ENCODE measurements at places on chromosomes 7 and 10.
A peak's percentile ranks its signal among the peaks of the same experiment; 100 is the strongest.

GRCh38 chr7:131604841-131605279, 48.4 kb upstream of the PODXL start:
- peak; percentile 40 for DNase-seq

- DNase-seq, result no peak
Observed at GRCh38 chr10:102598243-102598642, 46.0 kb upstream of the TRIM8 start.

- DNase-seq, result no peak
Observed at GRCh38 chr10:130177250-130177649, 41.1 kb downstream of the GLRX3 start.

- peak; percentile 66 for DNase-seq
Observed at GRCh38 chr7:73734619-73735527, 3.7 kb downstream of the ABHD11 start.

- DNase-seq, result no peak
Observed at GRCh38 chr7:124801330-124801895, 35.8 kb upstream of the GPR37 start.

GRCh38 chr10:97718659-97719142, 5.2 kb downstream of the MARVELD1 start:
- no peak for DNase-seq

GRCh38 chr10:109727436-109727835, 195.9 kb downstream of the XPNPEP1 start:
- no peak for DNase-seq

DNA sequence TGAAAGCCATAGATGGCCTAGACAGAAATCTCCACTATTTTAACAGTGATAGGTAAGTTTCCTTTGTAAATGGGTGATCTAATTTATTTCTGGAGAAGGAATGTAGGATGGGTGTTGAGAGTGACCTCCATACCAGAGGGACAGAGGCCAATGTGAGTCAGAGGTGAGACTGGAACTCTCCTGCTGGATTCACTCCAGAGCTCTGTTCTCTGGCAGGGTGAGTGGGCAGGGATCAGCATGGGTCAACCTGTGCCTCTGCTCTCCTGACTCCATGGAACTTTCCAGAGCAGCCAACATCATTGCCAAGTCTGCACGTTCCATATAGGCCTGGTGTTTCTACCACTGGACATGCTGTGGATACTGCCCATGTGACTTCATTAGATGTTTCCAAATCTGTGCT, 11.4 kb downstream of the AKR1C3 start:
- DNase-seq, result no peak

DNA sequence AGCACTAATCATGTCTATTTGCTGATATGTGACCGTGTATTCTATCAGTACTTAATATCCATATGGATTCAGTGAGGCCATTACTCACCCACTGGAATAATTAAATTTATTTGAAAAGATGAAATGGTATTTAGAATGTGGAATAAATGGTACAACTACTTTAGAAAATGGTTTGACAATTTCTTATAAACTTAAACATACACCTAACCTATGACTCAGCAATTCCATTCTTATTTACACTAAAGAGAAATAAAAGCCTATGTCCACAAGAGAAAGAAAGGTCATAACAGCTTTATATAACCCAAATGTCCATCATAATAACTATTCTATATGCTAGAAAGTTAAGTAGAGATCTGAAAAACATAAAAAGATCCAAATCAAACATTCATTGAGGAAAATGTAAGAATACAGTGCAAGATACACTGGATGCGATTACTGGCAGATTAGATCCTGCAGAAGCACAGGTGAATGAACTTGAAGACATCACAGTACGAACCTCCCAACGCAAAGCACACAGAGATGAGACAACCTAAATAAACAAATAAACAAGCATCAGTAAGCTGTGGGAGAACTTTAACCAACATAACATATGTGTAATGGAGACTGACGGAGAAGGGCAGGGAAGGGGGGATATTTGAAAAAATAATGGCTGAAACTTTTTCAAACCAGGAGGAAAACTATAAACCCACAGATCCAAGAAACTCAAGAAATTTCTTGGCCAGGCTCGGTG, 51.9 kb downstream of the TNS3 start:
- no peak for DNase-seq

- DNase-seq, result no peak
Observed at GRCh38 chr7:134388336-134389019, 70.4 kb downstream of the AKR1B1 start.

GRCh38 chr10:105827133-105827532, 1186.0 kb downstream of the SORCS3 start:
- DNase-seq, result no peak

- peak; percentile 75 for DNase-seq
Observed at GRCh38 chr7:18013936-18014335, 13.7 kb downstream of the PRPS1L1 start.

GRCh38 chr10:24552346-24553016, 171.2 kb downstream of the ARHGAP21 start:
- DNase-seq, result no peak

GRCh38 chr7:150356265-150356897, 12.2 kb upstream of the REPIN1 start:
- DNase-seq, result no peak

DNA sequence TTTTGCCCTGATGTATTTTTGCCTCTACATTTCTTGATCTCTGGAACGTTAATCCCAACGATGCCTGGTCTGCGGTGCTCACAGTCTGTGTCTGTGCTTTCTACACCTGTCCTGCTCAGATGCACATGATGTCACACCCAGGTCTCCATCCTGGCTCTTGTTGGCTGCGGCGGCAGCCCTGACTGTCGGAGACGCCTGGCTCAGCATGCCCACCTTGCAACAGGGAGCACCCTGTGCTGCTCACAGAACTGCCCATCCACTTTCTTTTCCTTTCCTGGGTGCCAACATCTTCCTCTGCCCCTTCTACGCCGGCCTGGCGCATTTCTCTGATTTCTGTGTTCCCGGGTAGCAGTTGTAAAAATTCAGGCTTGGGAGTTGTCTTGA, 106.2 kb downstream of the CUX1 start:
- no peak for DNase-seq

DNA sequence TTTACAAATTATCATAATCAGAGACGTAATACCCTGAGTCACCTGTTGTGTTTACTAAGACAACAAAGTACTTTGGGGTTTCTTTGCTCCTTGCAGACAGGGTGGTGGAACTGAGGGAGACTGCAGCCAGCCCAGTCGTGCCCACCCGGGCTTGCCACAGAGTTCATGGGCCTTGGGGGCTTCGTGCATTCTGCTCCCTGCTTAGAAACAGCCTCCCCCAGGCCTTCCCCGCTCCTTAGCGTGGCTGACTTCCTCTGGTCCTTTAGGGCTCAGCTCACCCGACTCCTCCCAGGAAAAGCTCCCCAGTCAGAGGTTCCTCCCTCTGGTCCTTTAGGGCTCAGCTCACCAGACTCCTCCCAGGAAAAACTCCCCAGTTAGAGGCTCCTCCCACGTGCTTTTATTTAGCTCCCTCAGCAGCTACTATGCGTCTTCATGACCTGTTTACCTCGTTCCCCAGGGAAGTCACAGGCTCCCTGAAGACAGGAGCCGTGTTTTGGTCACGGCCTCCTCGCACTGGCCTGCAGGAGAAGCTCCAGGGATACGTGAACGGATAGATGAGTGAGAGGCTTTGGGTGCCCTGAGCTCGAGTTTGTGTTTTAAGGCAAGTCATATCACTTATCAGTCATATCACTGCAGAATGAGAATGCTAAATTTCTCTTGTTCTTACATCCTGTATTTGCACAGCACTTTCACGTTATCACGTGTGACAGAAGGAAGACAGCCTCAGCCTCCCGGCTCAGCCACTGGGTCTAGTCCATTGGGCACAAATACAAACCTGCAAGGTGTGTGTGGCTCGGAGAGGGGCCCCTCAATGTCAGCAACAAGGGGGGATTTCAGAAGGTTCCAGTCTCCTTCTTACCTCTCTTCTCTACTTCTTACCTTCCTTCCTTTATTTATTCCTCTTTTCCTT, 52.7 kb upstream of the VIPR2 start:
- no peak for DNase-seq

DNA sequence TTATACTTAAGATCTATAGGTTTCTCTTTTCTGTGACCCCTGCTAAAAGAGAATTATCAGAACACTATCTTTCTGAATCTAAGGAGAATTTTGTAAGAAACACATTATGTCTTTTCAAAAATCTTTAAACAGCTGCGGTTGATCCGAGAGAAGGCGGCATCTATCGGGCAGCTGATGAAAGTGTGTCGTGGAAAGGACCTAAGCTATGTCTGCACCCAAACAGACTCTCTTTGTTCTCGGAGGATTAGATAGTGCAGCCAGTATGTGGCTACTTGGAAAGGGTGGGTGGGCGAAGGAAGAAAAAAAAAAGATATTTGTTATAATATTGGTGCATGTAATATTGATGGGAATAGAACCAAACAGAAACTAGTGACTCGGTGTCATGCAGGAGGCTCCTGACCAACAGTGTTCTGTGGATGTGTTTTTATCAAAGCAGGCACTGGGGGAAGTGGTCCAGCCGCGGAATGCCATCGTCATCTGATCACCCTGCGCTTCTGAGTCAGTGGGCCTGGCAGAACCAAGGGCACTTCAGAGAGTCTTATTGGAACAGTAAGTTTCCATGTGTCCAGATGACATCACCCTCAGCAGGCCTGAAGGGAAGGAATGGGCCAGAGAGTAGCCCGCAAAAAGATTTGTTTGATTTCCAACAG, 509.7 kb upstream of the AKR1E2 start:
- DNase-seq, result peak; percentile 87

- peak; percentile 18 for DNase-seq
Observed at GRCh38 chr10:114356751-114357514, 47.4 kb downstream of the AFAP1L2 start.

DNA sequence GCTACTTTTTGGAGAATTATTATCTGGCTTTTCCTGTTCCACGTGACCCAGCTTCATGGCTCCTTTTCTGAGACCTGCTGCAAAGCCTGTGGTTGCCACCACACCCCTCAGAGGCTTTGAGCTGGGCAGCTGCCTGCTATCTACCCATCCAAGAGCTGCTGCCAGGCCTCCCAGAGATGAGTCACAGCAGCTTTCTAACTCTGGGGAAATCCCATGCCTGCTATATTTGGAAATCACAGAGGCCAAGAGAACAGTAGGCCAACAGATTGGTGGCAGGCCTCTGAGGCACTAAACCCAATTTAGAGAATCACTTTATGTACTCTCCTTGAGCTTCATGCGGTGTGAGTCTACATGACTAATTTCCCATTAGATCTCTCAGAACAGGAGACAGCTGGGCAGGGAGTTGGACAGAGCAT, 35.2 kb downstream of the SGCE start:
- peak; percentile 86 for DNase-seq

GRCh38 chr7:158958618-158959017, 102.3 kb downstream of the DYNC2I1 start:
- no peak for DNase-seq

GRCh38 chr7:117011419-117012260, 58.3 kb downstream of the ST7 start:
- no peak for DNase-seq

DNA sequence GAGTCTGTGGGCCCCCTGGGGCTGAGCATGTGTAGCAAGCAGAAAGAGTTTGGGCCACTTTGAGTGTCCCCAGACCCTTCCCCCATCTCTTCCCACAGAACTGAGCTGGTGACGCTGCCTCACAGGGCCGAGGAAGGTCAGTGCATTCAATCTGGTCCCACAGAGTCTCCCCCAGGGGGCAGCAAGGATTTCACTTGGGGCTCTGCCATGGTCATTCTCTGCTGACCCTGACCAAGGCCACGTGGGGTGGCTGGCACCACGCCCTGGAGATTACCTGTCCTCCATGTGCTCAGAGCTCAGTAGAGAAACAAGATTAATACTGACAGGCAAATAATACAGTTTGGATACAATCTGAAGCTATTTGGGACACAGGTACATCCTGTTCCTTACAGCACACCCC, 30.2 kb downstream of the ADRA2A start:
- DNase-seq, result no peak

DNA sequence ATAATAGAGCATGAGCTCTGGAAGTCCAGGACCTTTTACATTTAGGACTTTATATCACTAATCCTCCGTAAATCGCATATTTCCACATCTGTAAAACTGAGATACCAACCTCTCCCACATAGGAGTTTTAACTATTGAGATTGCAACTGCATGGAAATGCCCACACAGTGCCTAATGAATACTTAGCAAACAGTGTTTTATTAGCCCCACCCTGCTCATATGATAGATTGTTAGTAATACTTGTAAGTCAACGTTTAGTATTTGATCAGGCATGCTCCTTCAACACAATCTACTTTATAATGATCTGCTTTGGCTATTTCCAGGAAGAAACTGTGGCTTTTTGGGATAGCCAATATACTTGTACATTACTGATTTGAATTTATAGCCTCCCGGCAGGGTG, 8.5 kb downstream of the PDZD8 start:
- no peak for DNase-seq

- DNase-seq, result peak; percentile 61
Observed at GRCh38 chr10:91247360-91248111, 27.1 kb downstream of the PCGF5 start.

DNA sequence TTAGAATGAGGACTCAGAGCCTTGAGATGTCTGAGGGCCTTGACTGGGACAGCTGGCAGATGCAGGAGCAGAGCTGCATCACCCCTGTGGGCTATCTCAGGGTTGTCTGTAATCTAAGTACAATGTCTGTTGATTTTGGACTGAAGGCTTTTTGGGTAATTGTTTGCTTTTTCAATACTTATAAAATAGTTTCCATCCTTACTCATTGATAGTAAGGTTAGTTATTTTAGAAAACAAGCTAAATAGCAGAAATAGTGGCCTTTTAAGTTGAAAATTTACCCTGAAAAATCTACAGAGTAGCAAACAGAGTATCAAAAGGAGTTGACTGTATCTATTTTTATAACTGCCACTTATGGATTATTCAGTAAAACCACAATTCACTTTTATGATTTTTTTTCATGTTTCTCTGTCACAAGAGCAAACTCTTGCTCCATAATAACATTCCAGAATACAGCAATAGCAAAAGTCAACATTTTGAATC, 179.7 kb downstream of the CFTR start:
- peak; percentile 53 for DNase-seq

DNA sequence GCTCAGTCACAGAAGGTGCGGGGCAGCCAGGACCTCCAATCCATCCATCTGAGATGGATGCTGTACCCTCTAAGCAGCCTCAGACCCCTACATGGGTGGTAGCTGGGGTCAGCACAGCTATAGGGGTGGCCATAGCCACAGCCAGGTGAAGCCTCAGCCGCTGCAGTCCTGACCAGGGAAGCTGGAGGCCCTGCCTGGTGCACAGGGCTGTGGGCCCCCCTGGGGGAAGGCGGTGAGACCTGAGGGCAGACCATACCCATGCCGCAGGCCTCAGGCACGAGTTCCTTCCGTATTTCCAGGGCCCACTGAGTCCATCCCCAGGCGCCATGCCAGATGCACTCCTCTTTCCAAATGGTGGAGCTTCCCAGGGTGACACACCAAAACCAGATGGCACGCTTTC, 96.6 kb upstream of the KDM7A start:
- no peak for DNase-seq

- peak; percentile 59 for DNase-seq
Observed at GRCh38 chr7:151249034-151249731, 689 bp upstream of the SMARCD3 start.
